ENCODE measurements at places on chromosomes 7 and 10.

DNA sequence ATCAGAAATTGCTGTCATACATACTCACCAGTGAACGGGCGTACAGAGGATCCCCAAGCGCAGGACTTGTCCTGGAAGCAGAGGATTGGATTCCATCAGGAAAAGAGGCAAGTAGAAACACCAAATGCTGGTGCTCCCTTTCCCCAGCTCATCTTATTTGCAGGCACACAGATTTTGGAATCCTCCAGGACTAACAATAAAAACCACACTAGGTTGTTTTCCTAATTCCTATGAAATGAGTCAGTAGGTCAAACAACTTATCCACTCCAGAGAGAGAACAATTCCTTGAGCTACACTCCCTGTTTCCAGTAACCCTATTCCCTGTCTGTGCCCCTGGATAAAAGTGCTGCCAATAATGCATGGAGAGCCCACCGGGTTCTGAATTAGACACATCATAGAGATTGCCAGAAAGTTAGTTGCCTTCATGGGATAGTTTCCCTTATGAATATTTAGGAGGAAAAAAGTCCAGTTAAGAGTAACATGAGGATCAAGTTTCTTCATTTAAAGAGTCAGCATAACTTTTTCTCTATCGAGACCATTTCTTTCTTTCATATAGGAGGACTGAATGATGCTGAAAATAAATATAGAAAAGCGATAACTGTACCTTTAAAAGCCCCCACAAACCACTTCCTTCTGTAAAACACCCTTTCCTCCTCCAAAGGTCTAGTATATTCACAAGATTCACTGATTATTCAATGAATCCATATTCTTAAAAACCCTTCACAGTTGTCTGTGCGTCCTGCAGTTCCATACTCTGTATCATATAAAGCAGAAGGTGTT, 178.3 kb upstream of the KLF14 start:
- no peak for DNase-seq

GRCh38 chr7:122633472-122633871, 65.4 kb downstream of the RNF133 start:
- DNase-seq, result no peak

GRCh38 chr10:89164080-89164479, 43.0 kb downstream of the CH25H start:
- no peak for DNase-seq

GRCh38 chr7:99457650-99458493, 8.1 kb downstream of the ATP5MF start:
- DNase-seq, result no peak

- DNase-seq, result no peak
These were observed 49.1 kb downstream of the APBB1IP start for GRCh38 chr10:26486990-26487850.

- DNase-seq, result no peak
These were observed 128.9 kb downstream of the ZNF438 start for GRCh38 chr10:30902621-30903396.

Data from 8988T (cell line).